ENCODE measurements at places on chromosomes 13 and 19. TPM values are rescaled to one million over a fixed set of nuclear protein-coding genes. Genes with fewer than 3 reads are reported as not detected.
A peak's percentile ranks its signal among the peaks of the same experiment; 100 is the strongest.

ZNF439 gene
- total RNA-seq: not detected

CBARP gene
- 18.8 TPM for total RNA-seq

KIRREL2 gene
- 0.18 TPM for total RNA-seq

ZSCAN18 gene
- total RNA-seq: 28.6 TPM

PSG7 gene
- total RNA-seq: not detected

GRCh38 chr13:29550430-29550988 is 45.0 kb downstream of the SLC7A1 start:
- peaks cover 31% of the 10 kb centered on the region for H3K36me3 ChIP-seq
- no peak for DNase-seq
- H3K4me1 ChIP-seq: peaks cover 25% of the 10 kb centered on the region
- H3K27ac ChIP-seq: peak overlapping the region; percentile 41
- H3K27me3 ChIP-seq: no peaks in the 10 kb centered on the region
- H3K4me3 ChIP-seq: no peak overlapping the region

GRCh38 chr13:46543287-46543686 is 9.7 kb upstream of the LRCH1 start:
- no peak overlapping the region for H3K4me3 ChIP-seq
- H3K4me1 ChIP-seq: no peaks in the 10 kb centered on the region
- H3K27me3 ChIP-seq: no peaks in the 10 kb centered on the region
- no peak for DNase-seq
- H3K27ac ChIP-seq: no peak overlapping the region
- no peaks in the 10 kb centered on the region for H3K36me3 ChIP-seq

DNA sequence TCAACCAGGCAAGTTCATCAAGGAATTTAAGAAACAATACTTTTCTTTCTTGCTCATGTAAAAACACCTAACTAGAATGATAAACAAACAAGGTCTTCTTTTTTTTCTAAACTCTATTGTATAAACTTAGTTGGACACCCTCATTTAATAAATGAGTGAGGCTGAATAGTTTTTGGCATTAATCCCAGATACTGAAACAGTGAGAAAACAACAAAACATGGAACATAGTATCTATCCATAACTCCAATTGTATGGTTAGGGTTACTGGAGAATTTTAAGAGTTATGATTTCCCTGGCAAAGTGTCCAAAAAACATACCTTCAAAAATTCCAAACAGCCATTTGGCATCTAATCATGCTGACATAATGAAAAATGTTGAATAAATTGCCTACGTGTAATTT is 5.8 kb upstream of the POMP start:
- no peak overlapping the region for H3K4me3 ChIP-seq
- no peaks in the 10 kb centered on the region for H3K27me3 ChIP-seq
- H3K36me3 ChIP-seq: no peaks in the 10 kb centered on the region
- DNase-seq: no peak

DNA sequence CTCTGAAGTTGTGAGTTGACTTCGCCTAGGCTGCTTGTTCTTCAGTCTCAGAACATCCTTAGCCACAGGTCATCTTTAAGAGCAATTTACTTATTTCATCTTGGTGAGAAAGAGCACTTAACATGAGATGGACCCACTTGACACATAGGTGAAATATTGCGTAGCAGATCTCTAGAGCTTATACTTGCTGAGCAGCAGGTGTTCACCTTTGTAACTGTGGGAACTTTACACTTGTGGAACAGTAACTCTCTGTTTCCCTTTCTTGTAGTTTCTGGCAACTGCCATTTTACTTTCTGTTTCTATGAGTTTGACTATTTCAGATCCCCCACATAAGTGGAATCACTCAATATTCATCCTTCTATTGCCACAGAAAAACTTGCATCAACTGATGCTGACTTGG is 95.7 kb downstream of the SLC10A2 start:
- no peaks in the 10 kb centered on the region for H3K36me3 ChIP-seq
- no peak overlapping the region for H3K27ac ChIP-seq
- no peaks in the 10 kb centered on the region for H3K4me1 ChIP-seq
- H3K27me3 ChIP-seq: no peaks in the 10 kb centered on the region
- DNase-seq: no peak

DNA sequence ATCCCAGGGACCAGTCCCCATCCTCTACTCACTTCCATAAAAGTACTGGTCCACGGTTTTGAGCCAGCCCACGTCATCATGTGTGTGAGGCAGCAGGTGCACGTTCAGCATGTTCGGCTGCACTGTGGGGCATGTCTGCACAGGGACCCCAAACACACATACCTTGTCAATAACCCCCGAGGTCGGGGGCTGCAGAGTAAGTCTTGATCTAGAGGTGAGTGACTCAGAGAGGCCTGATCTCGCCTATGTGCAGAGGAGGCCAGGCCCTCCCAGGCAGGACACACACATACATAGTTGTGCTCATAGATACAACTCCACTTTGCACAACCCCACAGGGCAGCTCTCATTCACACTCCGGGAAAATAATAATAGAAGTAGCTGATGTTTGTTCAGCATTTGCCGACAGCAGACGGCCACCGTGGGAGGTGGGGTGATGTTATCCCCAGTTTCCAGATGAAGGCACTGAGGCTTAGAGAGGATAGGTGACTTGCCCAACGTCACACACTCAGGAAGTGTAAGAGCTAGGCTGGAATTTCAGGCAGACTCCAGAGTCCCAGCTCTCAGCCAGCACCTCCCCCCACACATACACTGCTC is 774 bp downstream of the MAN2B1 start:
- peaks cover 21% of the 10 kb centered on the region for H3K4me1 ChIP-seq
- H3K27me3 ChIP-seq: no peaks in the 10 kb centered on the region
- no peak for DNase-seq
- H3K27ac ChIP-seq: no peak overlapping the region
